Daoy (cell line): ENCODE measurements at places on chromosomes 1 and 21.

DNA sequence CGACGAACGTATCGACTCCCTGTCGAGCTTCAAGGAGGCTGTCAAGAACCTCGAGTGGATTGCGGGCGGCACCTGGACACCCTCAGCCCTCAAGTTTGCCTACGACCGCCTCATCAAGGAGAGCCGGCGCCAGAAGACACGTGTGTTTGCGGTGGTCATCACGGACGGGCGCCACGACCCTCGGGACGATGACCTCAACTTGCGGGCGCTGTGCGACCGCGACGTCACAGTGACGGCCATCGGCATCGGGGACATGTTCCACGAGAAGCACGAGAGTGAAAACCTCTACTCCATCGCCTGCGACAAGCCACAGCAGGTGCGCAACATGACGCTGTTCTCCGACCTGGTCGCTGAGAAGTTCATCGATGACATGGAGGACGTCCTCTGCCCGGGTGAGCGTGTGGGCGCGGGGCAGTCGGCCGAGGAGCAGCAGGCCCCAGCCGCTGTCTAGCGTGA, 28.0 kb downstream of the COL6A2 start:
- no peak for DNase-seq

- peak; percentile 4 for DNase-seq
These were observed 104.6 kb upstream of the TENT5C start for GRCh38 chr1:117501281-117501680.

DNA sequence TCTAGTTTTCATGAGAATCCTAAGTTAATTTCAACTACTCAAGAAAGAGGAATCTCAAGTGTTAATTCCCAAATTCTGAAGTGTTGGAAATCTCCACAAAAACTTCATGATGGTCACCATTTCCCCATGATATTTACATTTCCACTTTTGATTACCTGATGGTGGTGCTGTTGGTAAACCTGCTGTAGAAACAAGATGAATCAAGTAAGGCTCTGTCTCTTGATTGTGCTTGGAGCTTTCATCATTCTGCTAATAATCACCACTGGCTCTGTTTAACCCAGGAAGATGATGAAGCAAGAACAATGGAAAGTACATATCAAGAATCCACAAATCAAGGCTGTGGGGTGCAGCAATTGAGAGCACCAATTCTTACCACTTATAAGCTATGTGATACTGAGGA, 77.8 kb downstream of the C4BPA start:
- no peak for DNase-seq

- no peak for DNase-seq
These were observed 105.5 kb upstream of the IRF2BP2 start for GRCh38 chr1:234715252-234716014.

- no peak for DNase-seq
These were observed 57.3 kb upstream of the BACE2 start for GRCh38 chr21:41110664-41111063.

GRCh38 chr1:207892764-207893163, 18.2 kb downstream of the CD34 start:
- DNase-seq = no peak

DNA sequence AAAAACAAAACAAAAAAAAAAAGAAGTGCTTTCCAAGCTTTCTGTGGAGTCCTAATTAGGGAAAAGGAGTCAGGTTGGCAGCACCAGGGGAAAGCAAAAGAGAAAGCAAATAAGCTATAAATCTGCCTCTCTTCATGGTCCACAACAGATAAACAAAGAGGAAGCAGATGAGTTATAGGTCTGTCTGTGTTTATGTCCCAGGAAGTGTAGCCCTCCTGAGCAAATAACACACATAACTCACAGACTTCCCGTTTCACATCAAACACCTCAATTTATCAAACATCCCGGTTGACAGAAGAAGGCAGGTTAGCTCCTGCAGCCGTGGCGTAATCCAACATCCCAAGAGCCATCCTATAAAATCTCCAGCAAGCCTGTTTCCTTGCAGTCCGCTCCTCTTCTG, 5.6 kb upstream of the SLC2A5 start:
- no peak for DNase-seq

DNA sequence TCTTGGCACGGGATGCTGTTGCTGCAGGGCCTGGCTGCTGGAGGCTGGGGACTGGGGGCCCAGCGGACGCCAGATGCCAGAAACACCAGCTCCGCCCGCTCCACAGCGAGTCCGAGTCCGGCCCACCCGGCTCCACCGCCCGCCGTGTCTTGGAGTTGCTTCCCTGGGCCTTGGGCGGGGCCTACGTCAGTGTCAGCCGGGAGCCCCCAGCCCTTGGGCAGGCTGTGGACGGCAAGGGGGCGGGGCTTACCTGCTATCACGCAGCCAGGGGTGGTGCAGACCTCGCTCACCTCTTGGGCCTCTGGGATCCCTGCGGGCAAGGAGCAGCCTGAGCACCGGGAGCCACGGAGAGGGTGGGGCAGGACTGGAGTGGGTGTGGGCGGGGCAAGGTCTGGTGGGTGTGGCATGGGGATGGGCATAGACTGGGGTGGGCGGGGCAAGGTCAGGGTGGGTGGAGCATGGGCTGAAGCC, 21.8 kb downstream of the MMEL1 start:
- peak; percentile 38 for DNase-seq

- no peak for DNase-seq
These were observed 27.0 kb downstream of the TTC39A start for GRCh38 chr1:51303315-51303714.
